ENCODE measurements at places on chromosomes 7 and 10. TPM values are rescaled to one million over a fixed set of nuclear protein-coding genes. Genes with fewer than 3 reads are reported as not detected.

FRG2B gene
- 0.15 TPM for total RNA-seq

NUTM2A gene
- 0.08 TPM for total RNA-seq

R3HCC1L gene
- total RNA-seq = 14.7 TPM

PLAC9 gene
- total RNA-seq = not detected

TUBAL3 gene
- 0.24 TPM for total RNA-seq

TSPAN13 gene
- total RNA-seq = 14.4 TPM

Measured in A549 treated with dexamethasone at 1 μM for 4 hours (cell line).